ENCODE measurements at places on chromosomes 11 and 22. TPM values are rescaled to one million over a fixed set of nuclear protein-coding genes. Genes with fewer than 3 reads are reported as not detected.

Gene IL10RA
- total RNA-seq = 0.09 TPM

Gene RAG2
- not detected for total RNA-seq

DNA sequence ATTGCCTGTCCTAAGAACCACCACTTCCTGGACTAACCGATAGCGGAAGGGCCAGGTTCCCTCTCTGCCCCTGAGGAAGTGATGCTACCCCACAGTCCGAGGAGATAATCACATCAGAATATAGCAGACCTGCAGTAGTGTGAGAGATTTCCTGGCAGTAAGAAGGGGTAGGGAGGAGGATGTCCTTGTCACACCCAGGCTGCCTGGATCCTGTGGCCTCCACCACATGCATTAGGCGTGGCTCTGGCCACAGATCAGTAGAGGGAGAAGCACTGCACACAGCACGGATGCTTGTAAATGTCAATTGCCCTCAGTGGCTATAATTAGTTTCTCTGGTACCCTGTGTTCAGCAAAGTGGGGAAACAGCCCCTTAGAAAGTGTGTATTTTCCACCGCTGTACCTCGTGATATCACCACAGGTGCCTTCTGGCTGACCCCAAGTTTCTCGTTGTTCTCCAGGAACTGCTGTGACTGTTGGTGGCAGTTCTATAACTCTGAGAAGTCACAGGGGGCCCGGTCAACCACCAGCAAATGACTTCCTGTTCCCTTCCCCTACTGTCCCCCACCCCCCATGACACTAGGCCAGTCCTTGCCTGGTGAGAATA, 61.8 kb downstream of the UBASH3B start:
- no peak for DNase-seq

DNA sequence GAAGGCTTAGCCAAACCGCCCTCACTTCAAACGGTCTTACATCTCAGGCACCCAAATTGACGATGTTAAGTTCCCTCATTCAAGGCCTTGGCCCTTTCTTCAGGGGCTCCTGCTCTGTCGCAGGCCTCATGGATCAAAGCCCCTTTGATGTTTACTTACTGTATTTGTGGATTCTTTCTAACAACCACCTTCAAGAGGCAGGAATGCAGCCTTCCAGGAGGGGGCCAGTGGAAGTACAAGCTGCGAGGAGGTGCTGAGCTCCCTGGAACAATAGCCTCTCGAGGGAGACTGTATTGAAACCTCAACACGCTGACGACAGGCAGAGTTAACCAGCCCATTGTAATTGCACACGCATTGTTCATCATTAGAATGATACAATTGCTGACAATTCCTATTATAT, 209.1 kb downstream of the ST3GAL4 start:
- DNase-seq = no peak

GRCh38 chr11:61787928-61788491, 4.4 kb downstream of the TMEM258 start:
- peak; percentile 73 for DNase-seq

- DNase-seq = no peak
Measured at GRCh38 chr11:17513853-17514252, 30.4 kb downstream of the USH1C start.

DNA sequence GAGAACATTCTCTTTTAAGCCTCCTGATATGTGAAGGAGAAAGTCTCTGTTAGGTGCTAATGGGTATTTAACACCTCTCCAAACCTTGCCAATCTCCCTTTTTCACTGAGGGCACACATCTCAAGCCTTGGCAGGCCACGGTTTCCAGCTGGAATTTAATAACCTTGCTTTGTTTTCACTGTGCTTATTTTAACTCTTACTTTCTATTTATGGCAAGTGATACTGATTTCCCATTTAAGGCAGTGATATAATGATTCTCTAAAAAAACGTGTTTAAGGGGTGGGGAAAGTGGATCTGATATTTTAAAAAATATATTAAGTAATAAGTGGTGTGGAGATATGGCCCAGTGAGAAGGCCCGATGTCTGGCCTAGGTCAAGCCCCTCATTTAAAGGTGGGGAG, 1.1 kb upstream of the RASD2 start:
- DNase-seq = no peak

Gene CBX7
- 9.5 TPM for total RNA-seq

Data from dermis blood vessel endothelial cell (primary cell).